GM12865 (cell line): ENCODE measurements at places on chromosomes 13 and 19.
A peak's percentile ranks its signal among the peaks of the same experiment; 100 is the strongest.

- no peak for DNase-seq
Measured at GRCh38 chr13:106522898-106523525, 12.4 kb downstream of the EFNB2 start.

DNA sequence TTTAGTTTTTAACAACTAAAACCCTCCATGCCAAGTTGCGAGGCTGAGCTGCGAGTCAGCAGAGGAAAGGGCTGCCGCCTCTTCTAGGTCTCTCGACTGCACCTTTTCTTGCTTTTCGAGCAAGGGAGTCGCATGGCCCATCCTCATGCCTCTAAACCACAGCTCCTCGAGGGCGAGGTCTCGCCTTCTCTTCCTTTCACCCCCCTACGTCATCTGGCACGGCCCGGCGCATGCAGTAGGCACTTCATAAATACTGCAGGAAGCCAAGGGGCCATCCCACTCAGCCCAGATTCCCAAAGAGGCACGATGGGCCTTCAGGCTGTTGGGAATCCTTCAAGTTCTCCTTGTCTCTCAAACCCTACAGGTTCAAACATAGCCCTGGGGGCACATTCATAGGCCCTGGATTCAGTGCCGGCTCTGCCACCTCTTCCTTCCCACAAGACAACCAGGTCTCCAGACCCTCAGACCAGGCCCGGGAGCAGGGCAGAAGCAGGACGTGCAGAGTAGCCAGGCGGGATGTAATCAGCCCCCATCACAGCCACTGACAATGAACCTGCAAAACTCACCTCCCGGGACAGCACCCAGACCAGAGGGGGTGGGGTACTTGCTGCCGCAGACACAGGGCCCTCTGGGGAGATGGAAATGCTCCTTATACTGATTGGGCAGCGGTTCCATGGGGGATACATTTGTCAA, 41.7 kb downstream of the GGACT start:
- no peak for DNase-seq

- DNase-seq: peak; percentile 72
Measured at GRCh38 chr19:18397242-18398202, at the start of gene LRRC25. Gene LRRC25, minus strand, starts transcription at chr19:18397622. Its CDS starts 659 bp downstream, at chr19:18396963.

DNA sequence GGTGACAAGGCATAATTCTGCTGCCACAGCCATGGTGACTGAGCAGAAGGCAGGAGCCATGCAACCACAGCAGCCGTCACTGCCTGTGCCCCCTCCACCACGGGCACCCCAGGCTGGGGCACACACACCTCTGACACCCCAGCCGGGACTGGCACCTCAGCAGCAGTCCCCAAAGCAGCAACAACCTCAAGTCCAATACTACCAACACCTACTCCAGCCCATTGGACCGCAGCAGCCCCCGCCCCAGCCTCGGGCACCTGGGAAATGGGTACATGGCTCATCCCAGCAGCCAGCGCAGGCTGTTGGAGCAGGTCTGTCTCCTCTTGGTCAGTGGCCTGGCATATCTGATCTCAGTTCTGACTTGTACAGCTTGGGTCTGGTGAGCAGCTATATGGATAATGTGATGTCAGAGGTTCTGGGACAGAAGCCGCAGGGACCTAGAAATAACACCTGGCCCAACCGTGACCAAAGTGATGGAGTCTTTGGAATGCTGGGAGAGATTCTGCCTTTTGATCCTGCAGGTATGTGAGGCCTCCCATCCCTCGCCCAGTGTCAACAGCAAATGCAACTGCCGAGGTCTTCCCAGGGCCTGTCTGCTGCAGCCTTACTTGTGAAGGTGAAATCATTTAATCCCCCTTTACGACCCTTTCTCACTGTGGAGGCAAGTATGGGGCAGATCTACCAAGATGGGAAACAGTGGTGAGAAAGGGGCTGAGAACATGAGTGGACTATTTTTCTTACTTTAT, 22.9 kb upstream of the GPI start:
- DNase-seq: no peak

DNA sequence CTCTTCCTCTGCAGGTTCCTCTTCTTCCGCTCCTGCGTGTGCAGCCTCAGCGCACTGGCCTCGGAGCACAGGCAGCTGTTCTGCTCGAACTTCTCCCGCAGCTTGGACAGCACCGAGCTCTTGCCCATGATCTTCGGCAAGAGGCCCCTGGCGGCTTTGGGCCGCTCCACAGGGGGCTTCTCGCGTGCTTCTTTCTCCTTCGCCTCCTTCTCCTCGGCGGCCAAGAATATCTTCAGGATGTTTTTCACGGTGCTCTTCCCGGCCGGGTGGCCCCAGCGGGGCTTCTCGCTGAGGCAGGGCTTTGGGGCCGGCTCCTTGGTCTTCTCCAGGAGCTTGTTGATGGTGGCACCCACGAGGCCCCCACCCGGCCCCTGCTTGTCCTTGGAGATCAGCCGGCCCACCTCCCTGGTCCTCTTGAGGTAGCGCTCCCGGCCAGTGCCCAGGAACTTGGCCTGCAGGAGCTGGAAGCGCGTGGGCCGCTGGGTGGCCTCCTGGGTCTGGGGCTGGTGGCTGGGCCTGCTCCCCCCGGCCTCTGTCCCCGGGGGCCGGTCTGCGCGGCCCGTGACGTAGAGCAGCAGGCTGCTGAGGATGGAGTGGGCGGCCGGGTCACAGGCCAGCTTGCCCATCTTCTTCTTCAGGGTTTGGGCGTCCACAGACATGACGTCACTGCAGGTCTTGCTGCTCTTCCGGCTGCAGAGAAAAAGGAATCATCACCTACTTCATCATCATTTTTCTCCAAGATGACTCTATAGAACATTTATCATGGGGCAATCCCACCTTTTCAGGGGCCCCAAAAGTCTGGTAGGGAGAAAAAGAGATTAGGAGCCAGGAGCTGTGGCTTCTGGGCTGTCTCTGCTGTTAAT, 43.8 kb upstream of the GRTP1 start:
- no peak for DNase-seq

DNA sequence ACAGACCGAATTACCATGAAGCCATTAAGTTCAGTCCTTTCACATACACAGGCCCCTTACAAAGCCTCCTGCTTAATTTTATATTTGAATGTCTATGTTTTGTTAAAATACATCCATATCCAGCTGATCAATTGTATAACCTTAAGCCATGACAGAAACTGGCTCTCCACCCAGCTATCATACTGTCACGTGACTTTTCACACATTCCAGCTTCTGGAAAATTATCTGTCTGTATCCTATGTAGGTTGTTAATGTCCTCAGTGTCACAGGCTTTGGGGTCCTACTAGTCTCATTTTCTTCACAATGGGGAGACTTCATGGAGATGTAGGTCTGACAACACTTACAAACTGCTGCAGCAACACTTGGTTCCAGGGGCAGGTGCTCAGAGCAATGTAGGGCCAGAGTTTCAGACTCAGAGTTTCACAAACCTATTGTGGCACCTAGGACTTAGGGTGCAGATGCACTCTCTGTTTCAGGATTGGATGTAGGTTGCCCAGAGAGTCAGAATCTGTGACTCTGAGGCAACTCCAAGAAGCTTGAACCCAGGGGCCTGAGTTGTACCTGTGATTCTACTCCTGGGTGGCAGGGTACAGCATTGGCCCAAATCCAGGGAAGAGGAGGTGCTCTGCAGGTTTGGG, 69.6 kb upstream of the PCDH20 start:
- no peak for DNase-seq

- no peak for DNase-seq
Measured at GRCh38 chr13:31101472-31102170, 60.1 kb downstream of the HSPH1 start.

GRCh38 chr13:108083056-108083455, 132.3 kb downstream of the LIG4 start:
- no peak for DNase-seq

DNA sequence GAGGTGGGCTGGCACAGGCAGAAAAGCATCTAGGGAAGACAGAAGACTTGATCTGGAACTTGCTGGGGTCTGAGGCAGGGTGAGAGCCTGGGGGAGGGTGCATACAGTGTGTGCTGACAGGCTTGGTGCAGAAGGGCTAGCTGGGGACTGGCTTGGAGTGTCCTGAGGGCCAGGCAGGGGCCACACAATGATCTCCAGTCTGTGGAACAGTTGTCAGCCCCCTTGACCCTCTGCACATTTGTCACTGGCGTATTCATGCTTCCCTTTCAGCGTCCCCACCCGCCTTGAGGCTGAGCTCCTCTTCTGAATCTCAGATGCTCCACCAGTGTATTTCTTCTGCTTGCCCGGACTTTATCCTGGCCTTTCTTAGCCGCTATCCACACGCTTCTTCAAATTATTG, 2.8 kb upstream of the MICU2 start:
- no peak for DNase-seq

DNA sequence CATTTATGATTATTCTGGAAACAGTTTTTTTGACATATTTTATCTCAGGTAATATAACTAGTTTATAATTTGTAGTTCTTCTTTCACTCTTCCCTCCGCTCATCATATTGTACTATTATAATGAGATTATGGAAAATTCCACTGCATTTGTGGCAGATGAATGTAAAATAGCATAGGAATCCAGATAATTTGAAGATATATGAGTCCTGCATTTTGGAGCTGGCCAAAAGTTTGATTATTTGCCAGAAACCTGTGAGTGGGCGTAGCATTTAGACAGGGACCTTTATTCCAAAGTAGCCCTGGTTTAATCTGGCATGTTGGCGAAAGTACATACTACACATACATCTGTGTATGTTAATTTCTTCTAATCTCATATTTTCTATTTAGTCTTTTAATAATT, 65.2 kb downstream of the FNDC3A start:
- no peak for DNase-seq
